ENCODE measurements at places on chromosomes 7 and 10.

DNA sequence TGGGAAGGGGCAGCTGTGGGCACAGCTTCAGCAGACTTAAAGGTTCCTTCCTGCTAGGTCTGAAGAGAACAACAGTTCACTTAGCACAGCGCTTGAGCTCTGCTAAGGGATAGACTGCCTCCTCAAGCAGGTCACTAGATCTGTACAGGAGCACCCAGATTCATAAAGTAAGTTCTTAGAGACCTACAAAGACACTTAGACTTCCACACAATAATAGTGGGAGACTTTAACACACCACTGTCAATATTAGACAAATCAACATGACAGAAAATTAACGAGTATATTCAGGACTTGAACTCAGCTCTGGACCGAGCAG, 140.9 kb downstream of the TFEC start:
- DNase-seq: no peak

GRCh38 chr10:17918187-17918903, 33.4 kb upstream of the SLC39A12 start:
- no peak for DNase-seq

- DNase-seq: no peak
Observed at GRCh38 chr7:40165216-40165615, 30.4 kb downstream of the SUGCT start.

GRCh38 chr10:93032105-93032808, 28.3 kb upstream of the CYP26C1 start:
- DNase-seq: no peak

DNA sequence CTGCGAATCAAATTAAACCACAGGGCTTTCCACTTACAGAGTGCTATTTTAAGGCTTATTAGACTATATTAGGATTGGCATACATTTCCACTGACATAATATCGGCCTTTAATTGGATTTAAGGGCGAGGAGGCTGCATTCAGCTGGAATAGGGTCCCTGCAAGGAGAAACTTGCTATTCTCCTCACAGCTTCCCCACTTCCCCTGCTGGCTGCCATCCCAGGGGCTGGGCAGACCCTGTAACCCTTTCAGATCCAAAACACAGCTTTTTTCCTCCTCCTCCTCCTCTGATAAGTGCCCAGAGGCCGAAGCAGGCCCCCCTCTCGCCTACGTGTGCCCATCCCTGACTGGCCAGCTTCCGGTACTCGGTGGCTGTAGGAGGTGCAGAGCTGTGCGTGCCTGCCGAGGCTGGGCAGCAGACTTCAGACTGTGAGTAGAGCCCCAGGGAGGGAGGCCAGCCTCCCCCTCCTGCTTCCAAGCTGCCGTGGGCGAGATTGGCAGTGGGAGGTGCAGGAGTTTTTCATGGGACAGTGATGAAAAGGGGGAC, 224.2 kb downstream of the PLXNA4 start:
- DNase-seq: no peak

DNA sequence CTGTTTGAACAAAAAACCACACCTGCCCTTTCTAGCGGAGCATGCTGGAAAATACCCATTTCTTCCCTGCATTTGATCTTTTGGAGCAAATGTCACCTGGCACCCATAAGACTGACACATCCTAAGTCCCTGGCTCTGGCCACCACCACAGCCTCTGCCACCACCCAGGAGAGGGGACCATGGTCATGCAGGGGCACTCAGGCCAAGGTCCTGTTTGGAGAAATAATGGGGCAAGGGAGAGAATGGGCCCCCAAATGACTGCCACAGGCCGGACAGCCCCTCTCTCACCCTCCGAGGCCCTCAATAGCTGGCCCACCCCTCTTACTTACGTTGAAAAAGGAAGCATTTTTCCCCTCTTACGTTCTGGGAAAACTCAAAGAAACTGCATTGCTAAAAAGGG, 35.4 kb downstream of the RGS10 start:
- no peak for DNase-seq

GRCh38 chr10:57338823-57339558, 928.7 kb downstream of the IPMK start:
- DNase-seq: no peak

DNA sequence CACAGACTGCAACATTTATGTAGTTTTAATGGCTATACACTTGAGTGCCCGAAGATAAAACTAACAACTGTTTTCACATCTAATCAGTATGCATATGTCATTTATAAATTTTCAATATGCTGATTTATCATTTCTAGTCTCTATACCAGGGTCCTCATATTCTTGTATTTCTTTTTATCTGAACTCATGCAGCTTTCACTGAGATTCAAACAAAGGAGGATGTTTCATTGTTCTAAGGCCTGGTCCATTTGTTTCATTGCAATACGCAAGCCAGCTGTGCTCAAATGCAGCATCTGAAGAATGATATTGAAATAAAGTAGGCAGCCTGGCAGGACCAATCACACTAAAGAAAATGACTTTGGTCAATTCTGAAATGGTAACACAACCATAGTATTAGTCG, 31.7 kb downstream of the MAGI2 start:
- no peak for DNase-seq

- no peak for DNase-seq
Observed at GRCh38 chr7:118747473-118747872, 523.0 kb downstream of the ANKRD7 start.

GRCh38 chr7:135321556-135321955, 87.9 kb downstream of the STRA8 start:
- DNase-seq: no peak

DNA sequence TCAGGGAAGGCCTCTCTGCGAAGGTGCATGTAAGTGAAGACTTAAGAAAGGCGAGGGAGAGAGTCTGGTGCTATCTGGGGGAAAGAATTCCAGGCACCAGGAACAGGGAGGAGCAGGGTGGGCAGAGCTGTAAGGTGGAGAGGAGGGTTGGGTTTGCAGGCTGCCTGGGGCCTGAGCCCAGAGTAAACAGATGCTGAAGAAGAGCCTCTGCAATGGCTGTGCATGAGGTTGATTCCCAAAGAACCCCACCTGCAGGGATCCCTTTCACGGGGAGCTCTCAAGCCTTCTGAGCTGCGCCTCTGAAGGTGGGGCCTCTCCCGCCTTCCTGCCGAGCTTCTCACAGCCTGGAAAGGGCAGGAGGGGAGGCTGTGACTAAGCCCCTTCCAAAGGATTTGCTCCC, 115.1 kb downstream of the RNF216 start:
- DNase-seq: no peak

DNA sequence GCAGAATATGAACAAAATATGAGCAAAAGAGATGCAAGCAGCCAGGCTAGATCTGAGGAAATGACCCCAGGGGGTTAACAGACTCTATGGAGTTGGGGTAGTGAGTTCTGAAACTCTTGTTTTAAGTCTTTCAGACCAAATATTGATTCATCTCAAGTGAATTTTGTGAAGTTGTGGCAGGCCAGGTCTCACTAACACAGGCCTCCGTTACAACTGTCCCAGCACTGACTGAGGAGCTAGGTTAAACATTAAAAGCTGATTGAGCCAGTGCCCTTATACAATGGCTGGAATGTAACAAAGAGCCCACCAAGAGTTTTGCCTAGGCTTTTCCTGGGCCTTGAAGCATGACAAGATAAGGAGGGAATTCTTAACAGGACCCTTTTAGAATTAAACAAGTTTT, 192.3 kb upstream of the STK17A start:
- no peak for DNase-seq

- no peak for DNase-seq
Observed at GRCh38 chr7:113125728-113126127, 7.4 kb upstream of the SMIM30 start.

GRCh38 chr7:152564656-152565250, 111.2 kb downstream of the XRCC2 start:
- DNase-seq: no peak

- DNase-seq: no peak
Observed at GRCh38 chr10:108757946-108758345, 1165.4 kb downstream of the XPNPEP1 start.

DNA sequence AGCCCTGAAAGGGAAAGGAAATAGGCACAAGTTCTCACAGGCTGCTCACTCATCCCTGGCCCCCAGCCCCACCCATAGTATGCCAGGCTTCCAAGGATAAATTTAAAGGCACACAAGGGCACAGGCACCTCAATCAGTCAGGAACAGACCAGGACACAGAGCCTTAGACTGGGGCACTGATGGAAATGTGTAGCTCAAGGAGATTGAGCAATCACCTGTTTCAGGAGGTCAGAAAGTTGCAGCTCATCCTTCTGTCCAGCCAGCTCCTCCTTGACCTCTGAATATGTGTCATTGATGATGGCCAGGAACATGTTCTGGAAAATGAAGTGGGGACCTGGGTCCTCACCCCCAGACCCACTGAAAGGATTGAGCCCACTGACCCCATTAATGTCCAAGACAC, 6.6 kb upstream of the BLOC1S2 start:
- DNase-seq: no peak

- no peak for DNase-seq
Observed at GRCh38 chr7:7698930-7699329, 19.5 kb downstream of the RPA3 start.

GRCh38 chr10:23204773-23205172, 12.7 kb downstream of the PTF1A start:
- no peak for DNase-seq

Measured in hippocampal formation (tissue), 2 donors.